ENCODE measurements at places on chromosomes 1 and 21.

GRCh38 chr1:244449936-244450508 lies 1.7 kb downstream of the ADSS2 start:
- no peak for DNase-seq

- DNase-seq: peak; percentile 56
Observed at GRCh38 chr1:75765697-75766355, 20.2 kb upstream of the RABGGTB start.

- no peak for DNase-seq
Observed at GRCh38 chr1:150843474-150843873, 32.9 kb downstream of the ARNT start.

GRCh38 chr1:83571536-83571935 lies 427.4 kb downstream of the TTLL7 start:
- no peak for DNase-seq

GRCh38 chr1:226708967-226709396 lies 30.1 kb downstream of the ITPKB start:
- DNase-seq: no peak

DNA sequence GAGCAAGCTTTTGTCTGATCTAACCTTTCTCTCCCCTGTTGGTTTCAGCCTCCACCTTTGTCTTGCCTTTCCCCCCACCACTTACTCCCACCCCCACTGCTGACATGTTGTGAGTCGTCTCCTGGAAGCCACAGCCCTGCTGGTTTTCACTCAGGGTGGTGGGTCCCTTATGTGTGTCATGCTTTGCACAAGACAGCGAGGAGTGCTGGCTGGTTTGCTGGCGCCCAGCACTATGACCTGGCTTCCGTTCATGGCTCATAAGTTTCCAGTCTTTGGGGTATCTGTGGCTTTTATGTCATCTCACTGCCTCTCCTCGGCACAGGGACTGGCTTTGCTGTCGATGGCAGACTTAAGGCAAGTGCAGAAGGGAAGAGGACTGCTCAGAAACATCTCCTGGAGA lies 177.7 kb downstream of the KIF26B start:
- DNase-seq: no peak

DNA sequence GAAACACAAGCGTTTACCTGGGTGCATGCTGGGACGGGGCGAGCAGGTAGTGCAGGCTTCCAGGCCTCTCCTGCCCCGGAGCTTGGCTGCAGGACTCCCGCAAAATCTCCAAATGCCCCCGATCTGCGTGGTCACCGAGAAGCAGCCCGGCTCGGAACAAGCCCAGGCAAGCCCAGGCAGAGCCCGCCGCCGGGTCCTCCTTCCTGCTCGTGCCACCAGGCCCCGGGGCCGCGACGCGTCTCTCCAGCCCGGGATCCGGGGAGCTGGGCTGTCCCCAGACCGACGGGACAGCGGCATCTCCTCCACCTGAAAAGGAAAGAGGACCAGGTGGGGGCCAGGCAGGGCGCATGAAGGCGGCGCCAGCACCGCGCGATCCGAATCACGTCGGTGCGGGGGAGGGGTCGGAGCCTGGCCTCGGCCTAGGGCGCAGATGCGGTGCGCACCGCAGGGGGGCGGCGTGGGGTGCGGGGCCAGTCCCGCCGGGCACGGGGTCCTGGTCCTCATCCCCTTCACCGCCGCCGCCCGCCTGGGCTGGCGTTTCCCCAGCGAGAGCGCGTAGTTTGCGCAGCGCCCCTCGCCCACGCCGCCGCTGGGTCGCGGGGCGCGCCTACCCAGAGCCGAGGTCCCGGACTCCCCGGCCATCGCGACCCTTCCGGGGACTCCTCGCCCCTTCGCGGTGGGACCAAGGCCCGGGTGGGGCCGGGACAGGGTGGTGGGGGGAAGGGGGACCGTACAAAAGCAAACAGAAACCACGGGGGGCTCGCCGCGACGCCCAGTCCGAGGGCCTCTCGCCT lies 52.4 kb upstream of the H6PD start:
- DNase-seq: no peak

GRCh38 chr1:161127649-161128048 lies 4.8 kb downstream of the DEDD start:
- DNase-seq: no peak

- DNase-seq: no peak
Observed at GRCh38 chr1:100340494-100340893, 11.8 kb upstream of the CDC14A start.

DNA sequence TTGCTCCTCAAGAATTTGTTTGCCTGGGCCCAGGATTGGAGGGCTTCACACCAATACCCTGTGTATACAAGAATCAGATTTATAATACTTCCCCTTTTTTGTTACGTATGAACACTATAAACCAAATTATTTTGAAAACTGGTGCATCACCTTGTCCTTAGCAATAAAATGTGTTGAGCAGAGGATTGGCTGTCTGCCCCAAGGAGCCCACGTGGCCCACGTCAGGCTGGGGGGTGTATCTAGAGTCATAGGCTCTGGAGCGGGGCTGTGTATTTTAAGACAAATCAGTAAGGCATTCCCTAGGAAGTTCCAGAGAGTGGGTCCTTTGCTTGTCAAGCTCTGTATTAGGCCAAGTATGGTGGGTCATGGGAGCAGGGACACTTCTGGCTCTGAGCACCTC lies 2.0 kb upstream of the ST3GAL3 start:
- no peak for DNase-seq

DNA sequence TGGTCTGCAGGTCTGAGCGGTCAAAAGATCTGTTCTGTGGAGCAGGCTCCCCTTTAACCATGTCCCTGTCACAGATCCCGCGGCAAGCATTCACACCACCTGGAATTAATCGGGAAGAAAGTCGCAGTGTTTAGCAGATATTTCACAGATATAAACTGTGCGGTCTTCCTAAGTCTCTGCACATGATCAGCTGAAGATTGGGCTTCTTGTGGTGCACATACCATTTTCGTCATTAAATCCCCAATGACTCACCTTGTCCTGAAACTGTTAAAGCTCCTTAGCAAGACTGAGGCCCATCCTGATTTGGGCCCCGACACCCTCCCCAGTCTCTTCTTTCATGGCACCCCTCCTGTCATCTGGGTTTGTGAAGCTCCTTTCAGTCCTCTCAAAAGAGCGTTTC lies 158.8 kb downstream of the KIF26B start:
- no peak for DNase-seq

GRCh38 chr1:216310776-216311175 lies 112.5 kb downstream of the USH2A start:
- peak; percentile 21 for DNase-seq

GRCh38 chr1:176996456-176997090 lies 167.9 kb downstream of the ASTN1 start:
- DNase-seq: no peak

- DNase-seq: no peak
Observed at GRCh38 chr1:10776190-10776905, 20.1 kb downstream of the CASZ1 start.

- DNase-seq: no peak
Observed at GRCh38 chr1:204959374-204959773, 83.6 kb upstream of the CNTN2 start.

DNA sequence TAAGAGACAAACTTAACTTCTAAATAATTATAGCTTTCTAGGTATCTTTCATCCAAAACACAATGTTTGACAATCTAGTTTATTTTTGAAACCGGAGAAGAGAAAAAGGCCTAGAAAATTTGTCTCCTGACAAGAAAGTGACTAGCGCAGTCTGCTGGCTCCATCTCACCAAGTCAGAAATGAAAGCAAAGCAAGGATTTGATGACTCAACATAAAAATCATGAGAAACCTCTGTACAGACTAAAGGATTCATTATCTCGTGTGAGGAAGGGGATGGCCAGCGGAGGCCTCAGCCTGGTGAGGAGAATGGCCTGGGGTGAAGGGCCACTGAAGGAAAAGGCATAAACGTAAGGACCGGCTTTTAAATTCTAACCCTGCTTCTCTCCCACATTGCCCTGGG lies 20.0 kb upstream of the TSNAX start:
- DNase-seq: no peak

DNA sequence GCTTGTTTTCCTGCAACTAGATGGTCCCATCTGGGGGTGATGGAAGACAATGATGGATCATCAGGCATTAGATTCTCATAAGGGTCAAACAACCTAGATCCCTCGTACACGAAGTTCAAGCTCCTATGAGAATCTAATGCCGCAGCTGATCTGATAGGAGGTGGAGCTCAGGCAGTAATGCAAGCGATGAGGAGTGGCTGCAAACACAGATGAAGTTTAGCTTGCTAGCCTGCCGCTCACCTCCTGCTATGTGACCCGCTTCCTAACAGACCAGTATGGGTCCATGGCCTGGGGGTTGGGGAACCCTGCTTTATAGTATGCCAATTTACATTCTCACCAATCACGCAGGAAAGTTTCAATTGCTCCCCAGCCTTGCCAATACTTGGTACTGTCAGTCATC lies 37.5 kb downstream of the TLR5 start:
- no peak for DNase-seq

- DNase-seq: no peak
Observed at GRCh38 chr1:21573475-21573874, 64.3 kb downstream of the ALPL start.

GRCh38 chr1:155177918-155178281 lies 4.3 kb downstream of the TRIM46 start:
- no peak for DNase-seq

DNA sequence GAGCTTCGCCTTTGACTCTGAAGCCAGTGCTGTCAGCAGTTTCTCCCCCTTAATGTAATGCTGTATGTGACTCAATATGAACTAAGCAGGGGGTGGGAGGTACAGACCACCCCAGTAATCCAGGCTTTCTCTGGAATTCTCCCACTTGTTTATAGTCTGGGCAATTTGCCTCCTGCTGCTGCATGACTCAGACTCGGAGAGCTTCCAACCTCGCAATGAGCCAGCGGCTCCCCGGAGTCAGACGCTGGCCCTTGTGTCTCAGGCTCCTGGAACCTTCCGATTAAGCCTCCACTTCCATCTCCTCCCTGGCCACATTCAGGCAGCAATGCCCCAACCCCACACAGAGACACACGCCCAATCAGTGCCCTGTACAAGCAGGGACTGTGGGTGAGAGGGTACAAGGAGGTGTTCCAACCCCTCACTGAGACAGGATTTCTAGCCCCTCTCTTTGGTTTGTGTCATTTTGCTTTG lies 471.7 kb upstream of the VAMP3 start:
- peak; percentile 98 for DNase-seq

DNA sequence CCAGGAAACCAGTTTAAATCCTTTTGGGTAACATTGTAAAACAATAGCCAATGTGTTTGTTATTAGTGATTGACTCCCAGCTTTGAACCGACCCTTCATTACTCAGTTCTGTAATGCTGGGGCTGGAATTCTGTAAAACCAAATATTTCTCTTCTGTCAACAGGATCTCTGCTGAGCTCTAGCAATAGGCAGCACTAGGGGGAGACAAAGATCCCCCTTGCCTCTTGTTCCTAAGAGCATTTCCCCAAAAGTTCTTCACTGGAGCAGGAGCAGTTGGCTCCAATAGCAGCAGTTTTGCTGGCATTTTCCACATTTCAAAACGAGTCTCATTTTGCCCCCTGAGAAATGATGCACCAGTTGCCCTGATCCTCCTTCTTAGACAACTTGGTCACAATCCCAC lies 1671.1 kb downstream of the MRPL39 start:
- DNase-seq: peak; percentile 21

DNA sequence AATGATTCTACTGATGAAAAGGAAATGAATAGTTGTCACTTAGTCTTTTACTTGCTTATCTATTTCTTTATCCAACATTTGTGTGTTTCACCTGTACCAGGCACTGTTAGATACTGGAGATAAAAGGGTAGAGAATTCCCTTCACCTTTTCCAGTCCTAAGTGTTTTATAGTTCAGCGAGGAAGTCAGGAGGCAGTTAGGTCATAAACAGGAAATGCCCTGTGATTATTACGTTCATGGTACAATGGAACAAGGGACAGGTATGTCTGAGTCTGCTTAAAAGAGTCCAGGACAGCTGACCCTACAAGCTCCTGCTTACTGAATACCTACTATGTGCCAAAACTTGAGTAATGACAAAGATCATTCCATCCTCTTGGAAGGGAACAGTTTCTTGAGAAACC lies 77.8 kb downstream of the TNR start:
- no peak for DNase-seq

- no peak for DNase-seq
Observed at GRCh38 chr1:232131715-232132391, 498.1 kb downstream of the SIPA1L2 start.

GRCh38 chr1:22437573-22437972 lies 14.1 kb upstream of the ZBTB40 start:
- no peak for DNase-seq

GRCh38 chr1:223430236-223430635 lies 37.0 kb downstream of the CCDC185 start:
- no peak for DNase-seq

DNA sequence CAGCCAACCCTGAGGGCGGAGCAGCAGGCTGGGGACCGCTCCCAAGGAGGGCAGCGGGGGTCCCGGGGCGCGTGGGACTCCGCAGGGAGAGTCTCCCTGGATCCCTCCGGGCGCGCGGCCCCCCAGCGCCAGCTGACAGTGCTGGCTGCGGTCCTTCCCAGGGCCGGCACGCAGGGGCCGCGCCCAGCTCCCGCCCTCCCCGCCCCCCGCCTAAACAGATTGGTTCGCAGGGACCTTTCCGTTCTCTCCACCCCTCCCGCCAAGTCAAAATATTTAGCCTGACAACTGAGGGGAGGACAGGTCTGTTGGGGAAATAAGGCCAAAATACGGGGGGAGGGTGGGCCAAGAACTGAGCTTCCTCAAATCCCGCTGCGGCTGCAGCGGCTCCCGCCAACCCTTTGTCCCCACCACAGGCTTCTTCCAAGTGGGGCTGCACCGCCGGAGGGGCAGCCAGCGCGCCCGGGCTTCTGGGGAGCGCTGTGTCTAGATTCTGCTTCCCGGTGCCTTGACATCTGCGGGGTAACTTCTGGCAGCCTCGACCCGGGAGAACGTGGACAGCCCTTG lies at the start of gene INSRR:
Gene INSRR (minus strand): TSS at position 159 of the 564 bp plus-strand sequence. CDS start 496 bp downstream, outside the sequence.
- DNase-seq: no peak

DNA sequence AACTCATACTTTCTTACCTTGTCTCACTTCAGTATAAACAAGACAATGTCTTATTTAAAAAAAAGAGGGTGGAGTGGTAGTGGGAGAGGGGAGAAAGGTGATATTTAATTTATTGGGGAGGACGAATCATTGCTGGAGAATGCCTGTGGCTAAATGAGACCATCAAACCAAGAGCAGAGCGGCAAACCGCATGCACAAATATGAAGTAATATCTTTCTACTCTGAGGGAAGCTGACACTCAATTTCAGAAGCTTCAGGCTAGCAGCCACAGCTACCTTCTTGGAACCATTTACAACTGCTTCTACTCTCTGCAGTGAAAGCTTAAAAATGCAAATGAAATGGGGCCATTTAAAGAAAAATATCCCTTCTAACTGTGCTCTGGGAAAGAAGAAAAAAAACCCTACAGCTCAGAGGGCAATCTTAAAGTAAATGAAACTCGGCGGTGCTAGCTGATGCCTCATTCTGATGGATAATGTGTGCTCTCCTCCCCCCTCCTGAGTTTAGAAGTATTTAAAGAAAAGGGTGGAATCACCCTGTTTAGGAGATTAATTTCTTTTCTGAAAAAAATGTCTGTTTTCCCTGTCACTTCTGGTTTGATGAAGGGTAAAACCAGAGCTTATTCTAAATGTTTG lies 178.2 kb upstream of the CAMK1G start:
- DNase-seq: peak; percentile 54

- no peak for DNase-seq
Observed at GRCh38 chr1:100325415-100326324, 26.6 kb upstream of the CDC14A start.

- DNase-seq: no peak
Observed at GRCh38 chr1:25817840-25818501, 1.8 kb upstream of the MTFR1L start.
